ENCODE measurements at places on chromosomes 3 and 15.

- H3K36me3 ChIP-seq: no peaks in the 10 kb centered on the region
- H3K4me1 ChIP-seq: no peaks in the 10 kb centered on the region
- H3K4me3 ChIP-seq: no peak overlapping the region
- DNase-seq: no peak
- H3K27ac ChIP-seq: no peak overlapping the region
Observed at GRCh38 chr3:8840556-8840955, 71.1 kb upstream of the OXTR start.

- no peaks in the 10 kb centered on the region for H3K4me1 ChIP-seq
- no peak overlapping the region for H3K4me3 ChIP-seq
- no peak for DNase-seq
Observed at GRCh38 chr3:53425936-53426335, 68.5 kb upstream of the CACNA1D start.

- H3K4me1 ChIP-seq: no peaks in the 10 kb centered on the region
- H3K4me3 ChIP-seq: no peak overlapping the region
- peaks cover 19% of the 10 kb centered on the region for H3K36me3 ChIP-seq
- H3K27me3 ChIP-seq: no peaks in the 10 kb centered on the region
Observed at GRCh38 chr3:66376568-66376967, 124.3 kb downstream of the LRIG1 start.

DNA sequence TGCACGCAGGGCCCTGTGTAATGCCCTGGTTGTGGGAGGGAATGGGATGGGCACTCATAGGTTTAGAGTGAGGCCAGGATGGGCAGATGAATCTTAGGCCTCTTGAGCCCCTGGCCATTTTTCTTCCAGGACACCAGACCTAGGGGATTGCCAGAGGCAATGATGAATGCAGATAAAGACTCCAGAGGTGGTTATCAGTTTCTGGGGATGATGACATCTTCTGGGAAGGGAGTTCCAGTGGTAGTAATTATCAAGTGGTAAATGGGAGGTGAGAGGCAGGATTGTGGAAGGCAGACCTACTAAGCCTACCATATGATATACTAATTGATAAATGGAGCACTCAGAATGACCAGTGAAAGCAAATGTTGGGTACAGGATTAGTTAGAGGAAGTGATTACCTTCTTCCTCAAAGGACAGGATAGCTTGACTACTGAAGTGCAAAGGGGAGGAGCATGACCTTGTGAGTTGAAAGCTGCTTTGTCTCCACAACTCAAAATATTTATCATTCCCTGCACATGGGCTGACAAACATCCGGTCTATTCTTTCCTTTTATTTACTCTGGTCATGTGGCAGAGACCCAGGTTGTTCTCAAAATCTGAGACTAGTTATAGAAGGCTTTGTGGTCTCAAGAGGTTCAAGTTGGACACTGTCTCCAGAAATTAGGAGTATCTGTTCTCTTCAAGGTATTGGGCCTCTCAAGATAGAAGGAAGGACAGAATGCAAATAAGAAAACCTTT, 10.2 kb upstream of the MAPK6 start:
- no peak for DNase-seq
- no peaks in the 10 kb centered on the region for H3K36me3 ChIP-seq
- H3K27ac ChIP-seq: no peak overlapping the region
- H3K4me1 ChIP-seq: no peaks in the 10 kb centered on the region

DNA sequence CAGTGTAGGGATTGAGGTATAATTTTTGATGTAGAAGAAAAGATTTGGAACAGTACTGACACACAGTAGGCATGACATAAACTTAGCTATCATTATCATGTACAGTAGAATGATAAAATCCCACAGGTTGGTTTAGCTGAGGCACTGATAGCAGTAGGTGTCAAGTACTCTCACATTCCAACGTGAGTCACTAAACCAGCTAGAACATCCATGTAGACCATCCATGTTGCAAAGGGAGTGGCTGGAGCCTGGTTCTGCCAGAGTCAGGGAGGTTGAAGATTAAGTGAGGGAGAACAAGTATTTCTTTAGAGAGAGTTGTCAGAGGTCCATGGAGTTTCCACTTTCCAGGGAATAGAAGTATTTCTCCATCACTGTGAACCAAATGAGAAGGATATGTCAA, 157.2 kb upstream of the TMEM108 start:
- H3K4me3 ChIP-seq: no peak overlapping the region
- no peaks in the 10 kb centered on the region for H3K27me3 ChIP-seq
- H3K27ac ChIP-seq: no peak overlapping the region
- no peak for DNase-seq
- H3K4me1 ChIP-seq: 0 out of 2 replicates have a peak, but pooled peaks cover 3% of the 10 kb centered on the region

- no peaks in the 10 kb centered on the region for H3K4me1 ChIP-seq
- DNase-seq: no peak
- H3K27ac ChIP-seq: no peak overlapping the region
- no peaks in the 10 kb centered on the region for H3K27me3 ChIP-seq
- H3K36me3 ChIP-seq: no peaks in the 10 kb centered on the region
- H3K4me3 ChIP-seq: no peak overlapping the region
Observed at GRCh38 chr3:18585004-18585968, 160.1 kb upstream of the SATB1 start.

GRCh38 chr3:143041903-143042302, 40.5 kb downstream of the U2SURP start:
- no peak overlapping the region for H3K27ac ChIP-seq
- no peak for DNase-seq
- H3K27me3 ChIP-seq: no peaks in the 10 kb centered on the region
- no peaks in the 10 kb centered on the region for H3K4me1 ChIP-seq
- H3K36me3 ChIP-seq: peaks cover 77% of the 10 kb centered on the region

DNA sequence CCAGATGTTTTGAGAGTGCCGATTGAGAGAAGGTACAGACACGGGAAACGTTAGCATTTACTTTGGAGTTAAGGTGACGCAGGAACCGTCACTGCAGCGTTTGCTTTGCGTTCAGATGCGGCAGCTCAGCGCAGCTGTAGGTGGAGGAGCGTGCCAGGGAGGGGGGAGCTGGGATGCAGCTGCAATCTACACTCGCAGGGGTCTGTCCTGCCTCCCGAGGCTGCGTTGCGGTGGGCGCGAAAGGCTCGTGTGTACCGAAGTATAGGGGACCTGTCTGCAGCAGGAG, 425 bp upstream of the FYTTD1 start:
- no peak for DNase-seq
- no peaks in the 10 kb centered on the region for H3K36me3 ChIP-seq
- H3K4me3 ChIP-seq: peak overlapping the region; percentile 80
- no peak overlapping the region for H3K27ac ChIP-seq

DNA sequence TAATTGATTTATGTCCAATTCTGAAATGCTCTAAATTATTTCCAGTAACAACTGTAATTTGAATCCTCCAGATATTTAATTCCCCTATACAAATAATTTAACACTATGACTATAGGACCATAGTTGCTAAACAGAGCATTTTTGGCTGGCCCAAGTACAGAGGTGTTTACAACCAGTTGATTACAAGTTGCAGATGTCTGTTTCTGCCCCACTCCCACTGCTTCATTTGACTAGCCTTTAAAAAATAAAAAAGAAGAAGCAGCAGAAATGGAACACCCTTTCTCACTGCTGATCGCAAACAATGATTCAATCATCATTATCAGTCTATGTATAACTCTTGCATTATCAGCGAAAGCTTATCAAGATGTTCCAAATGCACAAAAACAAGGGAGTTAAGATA, 54.6 kb downstream of the SENP7 start:
- no peak for DNase-seq
- no peak overlapping the region for H3K27ac ChIP-seq
- H3K36me3 ChIP-seq: no peaks in the 10 kb centered on the region
- no peaks in the 10 kb centered on the region for H3K27me3 ChIP-seq

- no peaks in the 10 kb centered on the region for H3K36me3 ChIP-seq
- H3K4me3 ChIP-seq: no peak overlapping the region
- no peaks in the 10 kb centered on the region for H3K4me1 ChIP-seq
- H3K27me3 ChIP-seq: no peaks in the 10 kb centered on the region
Observed at GRCh38 chr3:37922721-37923568, 61.3 kb downstream of the CTDSPL start.

DNA sequence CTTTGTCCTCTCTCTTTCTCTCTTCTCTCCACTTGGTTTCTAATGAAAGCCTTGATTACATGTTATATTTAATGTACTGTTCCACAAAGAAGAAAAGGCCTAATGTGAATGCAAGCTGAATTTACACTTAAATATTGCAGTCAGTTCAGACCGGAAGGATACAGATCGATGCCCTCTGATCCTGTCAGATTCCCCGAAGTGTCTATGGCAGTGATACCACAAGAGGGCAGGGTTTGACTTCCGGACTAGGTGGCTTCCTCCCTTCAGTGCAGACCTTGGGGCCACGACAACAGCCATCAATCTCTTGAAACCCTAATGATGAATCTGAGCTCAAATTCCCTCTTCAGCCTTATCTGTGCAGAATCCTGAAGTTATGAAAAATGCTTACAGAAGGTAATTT, 29.5 kb downstream of the AGTR1 start:
- H3K4me3 ChIP-seq: no peak overlapping the region
- no peaks in the 10 kb centered on the region for H3K36me3 ChIP-seq
- H3K27ac ChIP-seq: no peak overlapping the region
- H3K4me1 ChIP-seq: no peaks in the 10 kb centered on the region
- no peak for DNase-seq

DNA sequence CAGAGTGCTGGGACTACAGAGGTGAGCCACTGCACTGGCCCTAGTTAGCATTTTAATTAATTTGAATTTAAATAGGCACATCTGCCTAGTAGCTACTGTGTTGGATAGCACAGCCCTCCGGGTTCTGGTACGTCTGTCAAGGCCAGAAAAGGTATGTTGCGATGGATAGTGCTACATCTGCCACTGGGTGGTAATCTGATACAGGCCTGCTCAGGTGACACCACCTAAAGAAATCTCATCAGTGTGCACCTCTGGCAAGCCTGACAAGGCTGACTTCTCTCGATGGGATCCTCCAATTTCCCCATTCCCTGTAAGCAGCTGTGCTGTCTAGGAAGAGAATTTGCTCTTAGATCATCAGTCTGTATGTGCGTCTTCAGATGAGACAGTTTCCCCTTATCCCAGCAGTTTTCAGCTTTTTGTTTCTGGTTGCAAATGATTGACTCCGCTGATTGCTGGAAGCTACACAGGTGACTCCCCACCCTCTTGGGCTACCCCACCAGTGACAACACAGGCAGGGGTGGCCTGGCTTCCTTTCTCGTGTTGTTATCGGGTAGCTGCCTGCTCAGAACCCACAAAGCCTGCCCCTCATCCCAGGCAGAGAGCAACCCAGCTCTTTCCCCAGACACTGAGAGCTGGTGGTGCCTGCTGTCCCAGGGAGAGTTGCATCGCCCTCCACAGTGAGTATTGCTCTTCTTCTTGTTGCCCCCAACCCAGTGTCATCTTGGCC, at the start of gene CCR9:
TSS of gene CCR9 (plus strand) at position 565 of the 727 bp plus-strand sequence. CDS start 8,391 bp downstream, outside the sequence.
- no peak within 1 kb of the TSS for H3K27ac ChIP-seq
- H3K27me3 ChIP-seq: no peaks in the 10 kb centered on the region
- DNase-seq: no peak
- H3K4me1 ChIP-seq: no peaks in the 10 kb centered on the region
- no peak within 1 kb of the TSS for H3K4me3 ChIP-seq

DNA sequence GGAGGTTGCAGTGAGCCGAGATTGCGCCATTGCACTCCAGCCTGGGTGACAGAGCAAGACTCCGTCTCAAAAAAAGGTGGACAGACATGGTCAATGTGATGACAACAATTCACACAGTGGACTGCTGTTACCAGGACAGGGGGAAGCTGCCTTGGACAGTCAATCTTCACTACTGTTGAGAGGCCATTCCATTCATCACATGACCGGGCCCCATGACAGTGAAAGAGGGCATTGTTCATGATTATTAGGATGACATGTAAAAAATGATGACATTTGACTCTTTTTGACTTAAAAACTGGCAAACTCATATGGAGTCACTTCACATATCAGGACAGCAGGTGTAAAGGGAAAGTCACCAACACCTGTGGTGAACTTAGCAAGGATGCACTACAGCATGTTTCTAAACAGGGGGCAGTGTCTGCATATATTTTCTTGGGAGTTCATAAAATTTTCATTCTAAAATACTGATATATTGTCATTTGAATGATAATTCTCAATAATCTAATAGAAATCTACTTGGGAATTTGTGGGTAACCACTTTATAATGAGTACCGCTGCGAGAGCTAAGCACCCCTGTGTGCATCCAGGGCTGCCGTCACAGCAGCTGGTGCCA, 34.2 kb upstream of the LDHAL6B start:
- H3K4me1 ChIP-seq: no peaks in the 10 kb centered on the region
- H3K27ac ChIP-seq: no peak overlapping the region
- peaks cover 11% of the 10 kb centered on the region for H3K36me3 ChIP-seq
- no peak for DNase-seq

DNA sequence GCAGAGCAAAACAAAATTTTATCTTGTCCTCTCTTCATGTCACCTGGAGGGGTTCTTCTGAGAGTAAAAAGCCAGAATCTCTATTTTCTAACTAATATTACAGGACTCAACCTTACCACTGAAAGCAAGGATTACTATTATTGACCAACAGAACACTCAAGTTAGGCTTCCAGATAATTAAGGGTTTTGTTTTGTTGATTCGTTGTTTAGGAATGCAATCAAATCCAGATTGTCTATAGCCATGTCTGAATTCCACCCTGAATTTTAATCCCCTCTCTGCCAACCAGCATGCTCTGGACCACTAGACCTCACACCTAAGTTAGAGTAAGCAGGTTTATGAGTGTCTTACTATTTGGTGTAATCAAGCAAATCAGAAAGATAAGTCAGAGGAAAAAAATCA, 90.7 kb downstream of the PEAK1 start:
- no peaks in the 10 kb centered on the region for H3K27me3 ChIP-seq
- no peaks in the 10 kb centered on the region for H3K4me1 ChIP-seq
- no peak overlapping the region for H3K4me3 ChIP-seq
- no peak overlapping the region for H3K27ac ChIP-seq

- no peak for DNase-seq
- H3K27ac ChIP-seq: no peak overlapping the region
- no peaks in the 10 kb centered on the region for H3K4me1 ChIP-seq
- H3K4me3 ChIP-seq: no peak overlapping the region
Observed at GRCh38 chr3:105542282-105543019, 175.7 kb downstream of the ALCAM start.

GRCh38 chr3:9898467-9899241, 4.0 kb upstream of the IL17RE start:
- DNase-seq: no peak
- H3K27me3 ChIP-seq: no peaks in the 10 kb centered on the region
- H3K4me3 ChIP-seq: no peak overlapping the region

- H3K36me3 ChIP-seq: no peaks in the 10 kb centered on the region
- no peak for DNase-seq
- H3K27me3 ChIP-seq: no peaks in the 10 kb centered on the region
- no peak overlapping the region for H3K4me3 ChIP-seq
Observed at GRCh38 chr3:187377842-187378241, 9.7 kb downstream of the RTP4 start.

GRCh38 chr15:77595231-77595630, 37.5 kb downstream of the LINGO1 start:
- H3K36me3 ChIP-seq: no peaks in the 10 kb centered on the region
- no peak for DNase-seq
- H3K27me3 ChIP-seq: no peaks in the 10 kb centered on the region
- H3K4me3 ChIP-seq: no peak overlapping the region
- no peak overlapping the region for H3K27ac ChIP-seq
